ENCODE measurements at places on chromosomes 6 and 20.

GRCh38 chr6:122553697-122554096 lies 56.5 kb upstream of the PKIB start:
- DNase-seq: no peak

- DNase-seq: no peak
These were observed 26.6 kb upstream of the SRSF6 start for GRCh38 chr20:43431134-43431519.

DNA sequence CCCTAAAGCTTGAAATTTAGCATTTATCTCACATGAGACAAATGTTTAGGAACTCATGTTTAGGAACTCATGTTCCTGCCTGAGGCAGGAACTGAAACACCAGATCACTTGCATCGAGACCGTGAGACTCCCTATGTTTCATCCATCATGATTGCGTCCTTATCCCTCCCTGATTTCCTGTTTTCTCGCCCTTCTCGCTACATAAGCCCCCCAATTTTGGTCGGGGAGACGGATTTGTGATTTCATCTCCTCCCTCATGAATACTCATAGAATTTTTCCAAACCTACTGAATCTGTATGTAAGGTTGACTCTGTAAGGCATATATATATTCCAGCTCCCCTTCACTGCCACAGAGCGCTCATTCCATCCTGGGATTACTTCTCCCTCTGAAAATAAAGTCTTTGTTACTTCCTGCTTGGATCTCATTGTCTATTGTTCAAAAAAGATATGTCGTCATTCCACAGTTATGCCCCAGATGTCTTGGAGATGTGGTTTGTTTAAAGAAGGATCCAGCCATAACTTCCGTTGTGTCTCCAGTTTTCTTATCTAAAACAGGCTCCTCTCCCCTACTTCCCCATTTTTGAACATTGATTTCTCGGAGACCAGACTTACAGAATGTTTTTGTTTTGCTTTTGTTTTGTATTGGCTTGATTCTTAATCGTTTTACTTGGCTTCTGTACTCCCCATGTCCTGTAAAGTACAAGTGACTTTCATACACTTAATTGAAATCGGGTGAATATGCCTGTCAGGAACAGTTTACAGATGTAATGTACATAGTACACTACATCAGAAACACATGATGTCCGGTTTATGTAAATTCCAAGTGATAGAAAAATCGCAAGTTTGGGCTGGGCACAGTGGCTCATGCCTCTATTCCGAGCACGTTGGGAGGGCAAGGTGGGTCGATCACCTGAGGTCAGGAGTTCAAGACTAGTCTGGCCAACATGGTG lies 118.7 kb downstream of the HFE start:
- DNase-seq: peak; percentile 91

DNA sequence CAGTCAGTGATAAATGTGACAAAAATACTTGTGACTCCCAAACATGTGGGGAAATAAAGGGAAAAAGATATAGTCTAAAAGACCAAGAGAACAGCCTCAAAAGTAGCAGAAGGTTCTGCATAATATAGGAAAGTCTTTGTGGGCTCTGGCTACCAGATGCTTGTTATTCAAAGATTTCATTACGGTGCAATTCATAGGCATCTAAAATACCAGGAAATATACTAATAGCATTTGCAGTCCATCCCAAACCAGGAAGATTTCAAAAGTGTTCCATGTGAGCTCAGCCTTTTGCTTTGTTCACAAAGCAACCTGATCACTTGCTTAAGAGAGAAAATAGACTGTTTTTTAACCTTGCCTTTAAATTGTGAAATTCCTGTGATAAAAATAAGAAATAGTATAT lies 506.7 kb upstream of the MARCKS start:
- DNase-seq: no peak

- DNase-seq: no peak
These were observed 64.8 kb downstream of the GRIK2 start for GRCh38 chr6:101458336-101458735.

DNA sequence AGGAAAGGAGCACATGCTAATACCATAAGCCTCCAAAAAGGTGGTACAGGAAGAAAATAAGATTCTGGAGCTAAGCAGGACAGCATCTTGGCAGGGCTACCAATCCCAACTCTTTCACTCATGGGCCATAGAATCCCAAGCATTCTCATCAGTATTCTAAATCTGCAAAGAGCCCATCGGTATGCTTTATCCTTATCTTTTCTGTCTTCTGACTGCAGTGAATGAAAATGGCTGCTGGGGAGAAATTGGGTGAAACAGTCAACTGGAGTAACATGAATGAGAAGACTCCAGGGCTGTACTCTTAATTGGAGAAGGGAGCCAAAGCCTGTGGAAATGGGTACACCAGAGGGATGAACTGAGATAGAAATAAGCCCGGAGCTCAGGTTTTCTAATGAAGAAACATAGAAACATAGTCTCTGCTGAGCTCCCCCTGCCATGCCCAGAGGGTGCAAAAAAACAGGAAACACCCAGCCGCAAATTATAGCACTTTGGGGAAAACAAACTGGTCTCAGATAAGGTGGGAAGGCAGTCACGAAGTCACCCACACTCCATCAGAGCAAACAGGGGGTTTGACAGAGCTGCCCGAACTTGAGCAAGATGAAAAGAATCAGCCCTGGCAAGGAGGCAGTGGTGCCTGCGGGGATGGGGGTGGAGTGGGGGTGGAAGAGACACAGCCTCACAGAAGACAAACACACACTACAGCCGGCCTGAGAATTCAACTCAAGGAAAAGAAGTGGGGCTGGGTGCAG lies 35.4 kb upstream of the E2F3 start:
- DNase-seq: peak; percentile 15

DNA sequence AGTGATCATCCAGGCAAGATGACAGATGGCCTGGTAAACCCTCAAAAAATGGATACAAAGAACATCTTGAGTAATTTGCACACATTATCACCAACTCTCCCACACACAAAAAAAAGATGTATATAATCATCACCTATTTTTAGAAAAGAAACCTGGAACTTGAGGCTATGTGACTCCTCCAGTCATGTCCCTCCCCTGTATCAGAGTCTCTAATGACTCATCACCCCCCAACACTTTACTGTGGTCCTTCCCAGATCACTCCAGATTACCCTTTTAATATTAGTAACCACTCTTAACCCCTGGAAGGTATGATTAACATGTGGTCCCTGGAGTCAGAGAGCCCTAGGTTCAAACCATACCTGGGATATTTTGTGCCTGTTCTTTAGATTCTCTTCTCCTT lies 144.8 kb downstream of the ZNF217 start:
- no peak for DNase-seq

GRCh38 chr6:112951829-112952228 lies 604.7 kb downstream of the RFPL4B start:
- DNase-seq: peak; percentile 87

GRCh38 chr6:83472767-83473166 lies 39.6 kb upstream of the PRSS35 start:
- DNase-seq: no peak

DNA sequence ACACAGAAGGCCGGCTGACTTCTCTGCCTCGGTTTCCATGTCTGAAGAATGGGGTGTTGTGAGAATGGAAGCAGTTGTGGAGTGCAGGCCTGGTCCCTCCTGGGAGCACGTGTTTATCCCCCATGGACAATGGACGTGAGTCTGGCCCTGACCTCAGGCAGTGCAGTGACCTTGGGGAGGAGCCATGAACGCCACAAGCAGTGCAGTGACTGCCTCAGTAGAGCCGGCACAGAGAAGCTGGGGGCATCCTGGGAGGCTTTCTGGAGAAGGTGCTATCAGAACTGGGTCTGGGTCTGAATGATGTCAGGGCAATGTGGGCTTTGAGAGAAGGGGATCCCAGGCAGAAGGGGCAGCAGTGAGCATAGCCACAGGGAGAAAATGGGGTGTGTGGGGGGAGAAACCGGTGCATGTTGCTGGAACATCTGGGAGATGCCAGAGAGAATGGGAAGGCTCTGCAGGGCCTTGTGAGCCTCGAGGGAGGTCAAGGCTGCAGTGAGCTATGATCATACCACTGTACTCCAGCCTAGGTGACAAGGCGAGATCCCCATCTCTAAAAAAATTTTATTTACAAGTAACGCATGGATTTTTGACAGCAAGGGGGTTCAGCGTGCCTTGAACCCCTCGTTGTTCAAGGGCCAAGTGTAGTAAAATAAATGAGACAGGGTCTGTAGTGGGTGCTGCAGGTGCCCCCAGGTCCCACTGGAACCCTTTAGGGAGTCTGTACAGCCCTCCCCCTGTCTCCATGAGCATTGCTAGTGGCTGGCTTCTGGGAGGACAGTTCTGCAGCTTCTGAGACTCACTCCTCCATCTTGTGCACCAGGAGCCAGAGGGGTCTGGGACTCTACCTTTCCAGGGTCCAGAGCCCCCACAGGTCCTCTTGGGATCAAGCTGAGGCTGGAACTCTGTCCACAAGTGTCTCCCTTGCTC lies 27.0 kb upstream of the ZBP1 start:
- no peak for DNase-seq

GRCh38 chr6:79467716-79468115 lies 69.5 kb downstream of the LCA5 start:
- DNase-seq: peak; percentile 66

DNA sequence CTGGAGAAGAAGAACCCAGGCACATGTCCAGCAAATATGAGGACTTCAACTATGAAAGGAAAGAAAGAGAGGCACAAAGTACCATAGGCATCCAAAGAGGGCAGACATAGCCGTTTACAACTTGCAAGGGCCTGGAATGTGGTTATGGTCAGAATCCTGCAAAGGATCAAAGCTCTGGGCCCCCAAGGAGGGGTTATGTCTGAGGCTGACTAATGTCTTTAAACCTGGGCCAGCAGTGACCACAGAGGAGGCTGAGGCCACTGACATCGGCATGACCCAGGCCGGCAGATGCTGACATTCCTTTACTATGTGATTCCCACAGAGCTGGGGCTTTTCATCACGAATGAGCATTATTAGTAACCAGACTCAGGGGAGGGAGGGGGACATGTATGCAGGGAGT lies 861.1 kb downstream of the DHX35 start:
- no peak for DNase-seq

DNA sequence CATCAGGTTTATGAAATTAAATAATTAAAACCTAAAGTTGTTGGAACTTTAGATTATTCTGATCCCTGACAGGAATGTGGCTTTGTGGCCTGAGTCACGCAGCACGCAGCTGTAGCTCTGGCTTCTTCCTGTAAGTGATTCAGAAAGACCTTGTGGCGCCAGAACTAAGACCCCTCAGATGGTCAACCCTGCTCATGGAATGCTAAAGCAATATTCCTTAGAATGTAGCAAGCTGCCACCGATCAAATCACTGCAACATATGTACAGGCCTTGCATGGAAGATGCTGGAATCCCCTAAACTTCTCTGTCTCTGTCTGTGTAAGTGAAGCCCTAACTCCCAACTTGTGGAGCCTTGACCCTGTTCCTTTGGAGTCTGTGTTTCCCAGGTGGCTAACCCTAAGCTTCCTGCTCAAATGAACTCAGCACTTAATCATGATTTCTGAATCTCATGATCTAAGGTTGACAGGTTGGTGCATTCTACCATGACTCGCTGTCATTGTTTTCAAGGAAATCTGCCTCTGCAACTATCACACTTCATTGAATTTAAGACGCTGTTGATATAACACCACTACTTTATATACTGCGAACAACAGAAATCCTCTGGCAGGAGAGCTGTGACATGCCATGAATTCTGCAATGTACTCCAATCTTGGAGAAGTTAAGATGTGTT lies 111.2 kb upstream of the CST7 start:
- DNase-seq: no peak

GRCh38 chr6:100455230-100456124 lies 9.2 kb downstream of the SIM1 start:
- no peak for DNase-seq

DNA sequence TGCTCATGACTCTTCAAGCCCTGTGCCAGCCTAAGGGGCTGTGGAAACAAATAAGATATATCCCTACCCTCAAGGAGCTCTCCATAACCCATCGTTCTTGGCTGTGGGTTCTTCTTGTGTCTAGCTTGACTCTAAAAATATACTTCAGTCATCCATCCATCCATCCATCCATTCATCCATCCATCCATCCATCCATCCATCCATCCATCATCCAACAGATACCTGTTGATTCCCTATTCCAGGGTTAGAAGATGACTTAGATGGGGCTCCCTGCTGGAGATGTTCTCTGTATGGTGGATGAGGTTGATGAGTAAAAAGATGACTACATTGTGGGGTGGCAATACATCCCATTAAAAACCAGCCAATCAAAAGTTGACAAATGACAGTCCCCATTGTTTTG lies 23.5 kb downstream of the HCK start:
- no peak for DNase-seq

DNA sequence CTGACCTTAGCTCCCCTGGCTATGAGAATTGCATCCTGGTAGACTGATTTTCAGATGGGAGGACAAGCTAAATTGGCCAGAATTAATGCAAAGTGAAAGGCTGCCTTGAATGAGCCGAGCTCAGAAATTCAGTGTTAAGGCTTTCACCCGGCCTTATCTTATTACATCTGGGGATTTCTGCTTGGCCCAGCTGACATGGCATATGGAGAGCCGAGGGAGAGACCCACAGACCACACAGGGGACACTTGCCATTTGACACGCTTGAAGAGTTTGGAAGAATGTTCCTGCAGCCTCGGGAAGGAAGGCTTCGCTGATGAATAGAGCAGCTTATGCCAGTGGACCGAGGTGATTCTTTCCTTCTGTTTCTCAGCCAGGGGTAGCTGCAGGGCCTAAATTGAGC lies 9.0 kb downstream of the MOCS3 start:
- no peak for DNase-seq

GRCh38 chr6:148550569-148550968 lies 196.3 kb upstream of the UST start:
- no peak for DNase-seq

GRCh38 chr20:973785-974194 lies 28.3 kb downstream of the RSPO4 start:
- peak; percentile 68 for DNase-seq

- no peak for DNase-seq
These were observed 55.8 kb downstream of the FGD2 start for GRCh38 chr6:37061157-37061804.

GRCh38 chr6:34051331-34051919 lies 94.5 kb downstream of the GRM4 start:
- DNase-seq: no peak

DNA sequence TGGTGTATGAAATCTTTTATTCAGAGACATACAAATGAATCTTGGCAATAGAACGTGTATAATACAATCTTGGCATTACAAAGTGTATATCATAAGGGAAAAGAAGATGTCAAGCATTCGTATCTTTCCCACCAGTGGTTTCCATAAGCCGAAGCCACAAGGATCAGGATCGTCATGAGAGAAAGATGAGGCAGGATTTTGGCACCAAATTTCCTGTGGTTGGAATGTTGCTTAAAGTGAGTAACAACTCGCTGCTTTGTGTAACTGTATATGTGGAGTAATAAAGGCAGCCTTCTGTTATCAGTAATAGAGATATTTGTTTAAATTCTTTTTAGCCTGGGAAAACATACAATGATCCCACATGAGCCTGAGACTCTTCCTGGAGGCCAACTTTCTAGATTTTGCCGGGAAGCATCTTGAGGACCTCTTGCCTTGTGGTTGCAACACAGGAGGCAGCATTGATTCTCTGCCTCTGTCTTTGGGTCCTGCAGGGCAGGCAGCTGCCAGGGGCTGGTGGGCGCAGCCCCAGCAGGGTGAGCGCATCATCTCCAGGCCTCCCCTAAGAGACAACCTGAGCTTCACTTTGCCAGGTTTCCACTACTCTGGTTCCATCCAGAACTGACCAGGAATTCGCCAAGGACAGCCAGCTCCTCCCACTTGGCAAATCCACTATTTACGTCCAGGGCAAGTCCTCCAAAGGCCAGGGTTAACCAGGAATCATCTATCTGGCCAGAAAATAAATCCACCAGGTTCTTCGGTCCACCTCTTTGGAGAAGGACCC lies 230.9 kb upstream of the SULF2 start:
- DNase-seq: no peak

- no peak for DNase-seq
These were observed 21.7 kb downstream of the UCKL1 start for GRCh38 chr20:63934271-63935068.

GRCh38 chr6:123439371-123439770 lies 197.4 kb downstream of the TRDN start:
- DNase-seq: no peak

Data from hematopoietic multipotent progenitor cell treated with erythropoietin and hydrocortisone succinate and interleukin-3 and kit ligand, for 8 days (in vitro differentiated cells).